Lower lobe of right lung (tissue), 2 donors: ENCODE measurements at places on chromosomes 5 and 9. TPM values are rescaled to one million over a fixed set of nuclear protein-coding genes. Genes with fewer than 3 reads are reported as not detected.

DNA sequence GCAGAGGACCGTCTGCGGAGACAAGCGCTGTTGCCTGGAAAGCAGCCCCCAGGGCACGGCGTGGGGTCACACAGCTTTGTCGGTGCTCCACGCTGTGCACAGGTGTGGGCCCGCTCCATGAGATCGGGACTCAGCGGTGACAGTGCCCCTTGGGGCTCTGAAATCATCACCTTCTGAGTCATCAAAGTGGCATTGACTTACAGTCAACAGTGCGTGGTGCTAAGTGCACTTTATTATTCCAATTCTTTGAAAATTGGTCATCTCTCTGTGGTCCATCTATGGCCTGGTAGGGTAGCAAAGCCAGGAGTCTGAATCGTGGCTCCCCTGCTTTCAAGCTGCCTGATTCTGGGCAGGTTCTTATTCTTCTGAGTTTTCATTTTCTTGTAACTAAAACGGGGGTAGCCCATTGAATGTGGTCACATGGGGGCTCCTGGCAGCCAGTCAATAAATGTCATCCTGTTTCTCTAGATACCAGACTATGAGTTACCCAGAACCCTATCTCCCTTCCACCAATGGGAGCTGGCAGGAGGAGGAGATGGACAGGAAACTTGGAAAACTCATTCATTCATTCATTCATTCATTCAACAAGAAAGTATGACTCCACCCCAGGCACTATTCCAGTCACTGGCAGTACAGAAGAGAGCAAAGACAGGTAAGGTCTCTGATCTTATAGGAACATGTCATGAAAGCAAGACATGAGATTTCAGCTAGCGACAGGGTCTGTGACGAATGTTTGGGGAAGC lies 20.3 kb upstream of the UNC5A start:
- H3K27me3 ChIP-seq, result peaks cover 83% of the 10 kb centered on the region
- no peaks in the 10 kb centered on the region for H3K4me1 ChIP-seq
- DNase-seq, result no peak
- no peak overlapping the region for H3K27ac ChIP-seq
- no peaks in the 10 kb centered on the region for H3K36me3 ChIP-seq
- no peak overlapping the region for H3K4me3 ChIP-seq

DNA sequence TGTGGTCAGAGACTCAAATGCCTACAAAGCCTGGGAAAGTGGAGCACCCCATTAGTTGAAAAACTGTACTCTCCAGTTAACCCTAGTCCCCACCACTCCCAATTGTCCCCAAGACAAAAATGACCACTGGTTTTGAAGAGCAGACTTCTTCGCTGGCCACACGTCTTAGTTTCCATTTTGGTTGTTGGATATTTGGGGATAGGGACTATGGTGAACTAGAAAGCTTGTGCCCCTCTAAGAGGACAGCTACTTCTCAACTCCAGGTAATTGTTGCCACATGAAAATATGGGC lies 109.4 kb upstream of the SPRY4 start:
- H3K27ac ChIP-seq, result peak overlapping the region; percentile 2
- peaks cover 29% of the 10 kb centered on the region for H3K4me1 ChIP-seq
- H3K36me3 ChIP-seq, result no peaks in the 10 kb centered on the region

- H3K4me1 ChIP-seq, result no peaks in the 10 kb centered on the region
- no peaks in the 10 kb centered on the region for H3K27me3 ChIP-seq
- no peak overlapping the region for H3K27ac ChIP-seq
- DNase-seq, result no peak
- no peaks in the 10 kb centered on the region for H3K36me3 ChIP-seq
Observed at GRCh38 chr5:168121138-168121494, 170.3 kb upstream of the WWC1 start.

- peaks cover 33% of the 10 kb centered on the region for H3K4me1 ChIP-seq
- no peaks in the 10 kb centered on the region for H3K36me3 ChIP-seq
- peak overlapping the region; percentile 26 for H3K27ac ChIP-seq
- DNase-seq, result no peak
Observed at GRCh38 chr5:96338091-96338490, 95.0 kb downstream of the PCSK1 start.

DNA sequence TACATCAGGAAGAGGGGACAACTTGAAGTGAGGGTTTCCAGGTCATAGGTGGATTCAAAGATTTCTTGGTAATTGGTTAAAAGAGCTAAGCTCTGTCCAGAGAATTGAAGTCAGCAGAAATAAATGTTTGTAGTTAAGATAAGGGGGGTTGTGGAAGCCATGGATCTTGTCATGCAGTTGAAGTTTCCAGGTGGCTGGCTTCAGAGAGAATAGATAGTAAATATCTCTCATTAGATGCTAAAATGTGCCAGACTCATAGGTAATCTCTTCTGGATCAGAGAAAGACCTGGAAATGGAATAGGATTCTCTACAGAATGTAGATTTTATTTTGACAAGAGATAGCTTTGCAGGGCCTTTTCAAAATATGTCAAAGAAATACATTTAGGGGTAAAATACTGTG lies 491.7 kb downstream of the PRR16 start:
- no peak for DNase-seq
- no peaks in the 10 kb centered on the region for H3K27me3 ChIP-seq
- no peak overlapping the region for H3K27ac ChIP-seq
- no peak overlapping the region for H3K4me3 ChIP-seq

GRCh38 chr5:68268101-68268851 lies 52.7 kb downstream of the PIK3R1 start:
- H3K36me3 ChIP-seq, result no peaks in the 10 kb centered on the region
- no peaks in the 10 kb centered on the region for H3K27me3 ChIP-seq
- H3K27ac ChIP-seq, result no peak overlapping the region
- peaks cover 83% of the 10 kb centered on the region for H3K4me1 ChIP-seq

The IL7R gene
- 168 TPM for total RNA-seq

The MEIKIN gene
- not detected for total RNA-seq

The PCDHGA6 gene
- total RNA-seq, result 3.2 TPM

The TMEM171 gene
- total RNA-seq, result not detected

The UTP15 gene
- 12.8 TPM for total RNA-seq

The PCDHB8 gene
- total RNA-seq, result 2.6 TPM

The LCN6 gene
- 2.9 TPM for total RNA-seq

The IRX2 gene
- total RNA-seq, result 52.1 TPM
